ENCODE measurements at places on chromosomes 13 and 19.

DNA sequence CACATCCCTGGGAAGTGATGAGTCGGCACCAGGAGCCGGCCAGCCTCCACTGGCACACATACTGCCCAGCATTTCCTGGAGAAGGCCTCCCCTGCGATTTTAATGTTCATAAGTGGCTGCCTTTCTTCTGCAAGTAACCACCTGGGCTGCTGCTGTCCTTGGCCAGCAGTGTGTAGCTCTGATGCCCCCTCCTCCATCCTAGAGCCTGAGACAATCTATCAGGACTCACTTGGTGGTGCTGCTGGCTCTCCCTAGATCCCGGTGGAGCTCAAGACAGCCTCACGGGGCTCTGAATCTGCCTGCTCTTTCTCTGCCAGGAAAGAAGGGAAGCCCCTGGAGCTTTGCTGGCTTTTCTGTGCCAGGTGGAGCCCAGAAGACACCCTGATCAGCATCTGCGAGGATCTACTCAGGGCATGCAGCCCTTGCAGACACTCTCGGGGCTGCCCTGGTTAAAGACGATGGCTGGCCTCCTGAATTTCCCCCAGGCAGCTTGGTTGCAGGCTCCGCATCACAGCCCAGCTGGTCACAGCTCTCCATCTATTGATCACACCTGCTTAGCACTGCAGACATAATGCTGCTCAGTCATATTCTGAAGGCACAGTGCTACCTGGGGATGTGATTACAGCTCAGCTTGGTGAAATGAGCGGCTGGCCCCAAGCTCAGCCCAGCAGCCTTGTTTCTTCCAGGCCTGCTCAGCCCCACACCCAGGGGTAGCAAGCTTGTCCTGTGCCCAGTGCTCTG is 122.3 kb downstream of the ZDHHC20 start:
- no peak for DNase-seq

GRCh38 chr13:50170447-50171037 is 155.3 kb downstream of the KCNRG start:
- no peak for DNase-seq

DNA sequence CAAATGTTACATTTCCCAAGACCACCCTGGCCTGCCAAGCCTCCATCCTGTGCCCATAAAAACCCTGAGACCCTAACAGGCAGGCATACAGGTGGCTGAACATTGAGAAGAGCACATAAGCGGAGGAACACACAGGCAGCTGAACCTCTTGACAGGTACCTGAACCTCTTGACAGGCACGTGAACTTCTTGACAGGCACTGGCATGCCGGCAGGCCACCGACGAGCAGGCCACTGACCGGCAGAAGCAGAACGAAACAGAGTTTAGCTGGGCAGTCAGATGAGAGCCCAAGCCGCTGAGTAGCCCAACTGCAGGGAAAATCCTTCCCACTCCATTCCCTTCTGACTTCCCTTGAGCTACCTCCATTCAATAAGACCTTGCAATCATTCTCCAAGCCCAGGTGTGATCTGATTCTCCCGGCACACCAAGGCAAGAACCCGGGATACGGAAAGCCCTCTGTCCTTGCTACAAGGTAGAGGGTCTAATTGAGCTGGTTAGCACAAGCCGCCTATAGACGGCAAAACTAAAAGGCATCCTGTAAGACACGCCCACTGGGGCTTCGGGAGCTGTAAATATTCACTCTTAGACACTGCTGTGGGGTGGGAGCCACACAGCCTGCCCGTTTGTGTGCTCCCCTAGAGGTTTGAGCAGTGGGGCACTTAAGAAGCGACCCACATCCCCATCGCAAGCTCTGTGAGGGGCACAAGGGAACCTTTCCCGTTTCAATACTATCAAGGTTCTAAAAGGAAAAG is 2613.9 kb upstream of the PCDH20 start:
- DNase-seq = no peak

GRCh38 chr19:43641333-43641732 is 1.7 kb upstream of the CADM4 start:
- DNase-seq = no peak

- no peak for DNase-seq
These were observed 6.5 kb downstream of the MAB21L1 start for GRCh38 chr13:35469806-35470525.

GRCh38 chr13:74037762-74038161 is 96.4 kb downstream of the KLF12 start:
- no peak for DNase-seq

DNA sequence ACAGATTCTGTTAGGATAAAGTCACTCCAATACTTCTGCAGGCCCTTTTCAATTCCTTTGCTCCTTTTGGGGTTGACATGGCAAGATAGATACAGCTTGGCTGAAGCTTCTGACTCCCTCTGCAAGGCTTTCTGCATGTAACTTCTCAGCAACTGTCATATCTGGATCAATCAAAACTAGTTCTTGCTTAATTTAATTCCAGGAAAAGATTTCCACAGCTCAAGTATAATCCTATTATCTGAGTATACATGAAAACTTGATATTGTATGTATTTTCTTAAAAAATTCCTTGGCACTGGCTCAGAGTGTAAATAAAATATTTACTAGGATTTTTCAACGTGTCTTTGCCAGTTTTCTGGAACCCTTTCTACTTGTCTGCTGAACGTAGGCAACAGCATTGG is 109.6 kb downstream of the STARD13 start:
- DNase-seq = no peak

DNA sequence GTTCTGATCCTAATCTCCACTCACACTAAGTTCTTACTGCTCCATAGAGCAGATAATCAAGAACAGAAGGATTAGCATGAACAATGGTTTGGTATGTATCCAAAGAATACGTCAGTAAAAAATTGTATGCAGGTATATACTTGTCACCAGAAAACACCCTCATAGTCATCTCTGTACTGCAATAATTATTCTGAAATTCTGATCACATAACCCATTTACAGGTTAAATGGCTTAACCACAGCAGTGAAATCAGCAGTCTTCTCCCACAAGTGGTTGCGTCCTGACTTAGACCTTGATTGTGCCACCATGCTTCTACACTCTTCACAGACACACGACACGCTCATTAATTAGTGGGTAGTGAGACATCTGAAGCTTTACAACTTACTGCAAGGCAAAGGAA is 50.9 kb downstream of the LNX2 start:
- DNase-seq = no peak

- DNase-seq = no peak
These were observed 690 bp upstream of the SGTA start for GRCh38 chr19:2783781-2784145.

GRCh38 chr19:9289231-9289884 is 20.3 kb downstream of the ZNF699 start:
- no peak for DNase-seq

- no peak for DNase-seq
These were observed 12.0 kb upstream of the LAIR1 start for GRCh38 chr19:54376610-54377285.
